ENCODE measurements at places on chromosomes 11 and 22.

GRCh38 chr22:49997251-49997599 is 15.3 kb downstream of the IL17REL start:
- DNase-seq: no peak

- no peak for DNase-seq
Measured at GRCh38 chr11:93585758-93586157, 42.6 kb upstream of the SMCO4 start.

- peak; percentile 18 for DNase-seq
Measured at GRCh38 chr11:128716661-128717210, 22.9 kb downstream of the FLI1 start.

DNA sequence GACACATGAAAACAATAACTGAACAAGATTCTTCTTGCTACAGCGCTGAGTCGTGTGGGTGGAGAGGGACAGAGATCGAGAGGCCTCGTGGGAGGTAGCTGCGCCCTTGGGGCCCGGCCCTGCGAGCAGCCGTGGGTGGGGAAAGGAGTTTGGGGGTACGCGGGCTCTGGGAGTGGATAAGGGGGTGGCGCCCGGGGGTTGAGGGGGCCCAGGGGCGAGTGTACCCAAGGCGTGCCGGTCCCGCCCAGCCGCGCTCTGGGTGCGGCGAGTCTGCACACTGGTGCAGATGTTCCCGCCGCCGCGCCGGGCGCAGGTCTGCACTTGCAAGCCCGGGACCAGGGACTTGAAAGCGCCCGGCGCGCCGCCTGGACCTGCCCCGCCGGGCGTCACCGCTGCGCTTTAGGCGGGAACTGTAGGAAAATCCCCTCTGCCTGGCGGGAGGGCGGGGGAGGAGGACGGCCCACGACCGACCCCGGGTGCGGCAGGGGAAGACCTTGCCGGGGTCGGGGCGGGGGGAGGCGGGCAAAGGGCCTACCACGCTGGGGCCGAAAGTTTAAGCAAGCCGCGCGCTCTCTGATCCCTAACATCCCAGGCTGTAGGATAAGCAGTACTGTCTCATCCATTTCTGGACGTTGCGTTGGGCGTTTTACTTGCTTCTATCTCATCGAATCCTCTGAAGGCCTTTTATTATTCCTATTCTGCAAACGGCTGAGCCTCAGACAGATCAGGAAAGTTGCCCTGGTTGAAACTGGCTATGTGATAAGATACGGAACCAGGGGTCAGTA is 1.4 kb upstream of the KREMEN1 start:
- DNase-seq: no peak

- no peak for DNase-seq
Measured at GRCh38 chr11:18769802-18770456, 21.7 kb downstream of the PTPN5 start.

GRCh38 chr11:13318498-13319295 is 41.1 kb downstream of the BMAL1 start:
- no peak for DNase-seq

DNA sequence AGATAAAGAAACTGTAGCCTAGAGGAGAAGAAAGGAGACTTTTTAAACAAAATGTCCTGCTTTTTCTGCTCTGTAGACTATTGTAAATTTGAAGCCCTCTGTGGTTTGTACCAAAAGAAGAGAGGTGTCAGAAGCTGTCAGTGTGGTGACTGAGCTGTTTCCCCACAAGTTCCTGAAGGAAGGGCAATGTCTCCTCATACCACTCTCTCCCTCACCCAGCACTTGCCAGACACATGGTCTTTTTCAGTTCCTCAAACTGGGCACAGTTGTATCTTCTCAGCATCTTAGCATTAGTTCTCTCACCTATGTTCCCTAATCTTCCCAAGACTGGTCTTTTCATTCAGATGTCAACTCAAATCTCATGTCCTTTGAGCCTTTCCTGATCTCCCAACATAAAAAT is 4.3 kb downstream of the BCO2 start:
- no peak for DNase-seq

DNA sequence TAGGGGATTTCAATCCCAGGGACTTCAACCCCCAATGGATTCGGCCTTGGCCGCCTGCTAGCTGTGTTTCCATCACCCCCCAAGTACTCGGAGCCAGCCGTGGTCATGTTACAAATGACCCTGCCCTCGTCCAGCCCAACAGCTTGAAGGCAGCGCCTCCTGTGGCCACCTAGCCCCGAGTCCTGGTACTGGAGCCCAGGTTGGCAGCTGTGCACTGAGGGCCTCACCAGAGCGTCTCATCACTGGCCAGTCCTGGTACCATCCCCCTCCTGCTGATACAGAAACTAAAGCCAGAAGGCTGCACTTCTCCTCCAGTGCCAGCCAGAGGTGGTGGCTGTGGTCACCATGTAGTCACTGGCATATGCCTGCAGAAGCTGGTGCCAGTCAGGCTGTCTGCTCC is 44.9 kb upstream of the FADD start:
- DNase-seq: no peak

- DNase-seq: no peak
Measured at GRCh38 chr11:117586392-117586791, 210.6 kb downstream of the DSCAML1 start.

- no peak for DNase-seq
Measured at GRCh38 chr22:48857202-48857805, 970.4 kb downstream of the BRD1 start.

GRCh38 chr11:130547761-130548490 is 99.5 kb downstream of the ADAMTS15 start:
- DNase-seq: no peak

- DNase-seq: no peak
Measured at GRCh38 chr11:37280200-37280599, 682.2 kb upstream of the RAG2 start.

GRCh38 chr11:61994981-61995380 is 27.5 kb upstream of the FTH1 start:
- no peak for DNase-seq

GRCh38 chr11:27471589-27472397 is 797 bp downstream of the LGR4 start:
- DNase-seq: peak; percentile 51

- no peak for DNase-seq
Measured at GRCh38 chr11:41713030-41713429, 253.6 kb upstream of the LRRC4C start.

GRCh38 chr11:8040261-8040920 is 40.6 kb upstream of the TUB start:
- no peak for DNase-seq

DNA sequence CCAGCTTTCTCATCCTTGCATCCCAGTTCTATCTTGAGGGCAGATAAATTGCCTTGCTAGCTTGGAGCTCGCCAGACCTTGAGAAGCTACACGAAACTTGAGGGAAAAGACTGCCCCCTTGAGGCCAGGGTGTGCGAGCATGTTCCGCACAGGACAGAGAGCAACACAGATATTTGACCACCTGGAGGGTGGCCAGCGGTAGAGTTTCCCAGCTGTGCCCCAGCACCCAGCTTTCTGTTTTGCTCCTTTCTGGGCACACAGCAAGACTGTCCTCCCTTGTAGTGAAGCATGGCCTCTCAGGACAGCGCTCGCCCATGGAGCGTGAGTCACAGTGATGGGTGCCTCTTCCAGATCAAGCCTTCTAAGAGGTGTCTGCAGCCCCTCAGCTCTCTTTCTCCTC is 23.5 kb downstream of the SPATA19 start:
- peak; percentile 87 for DNase-seq

- DNase-seq: no peak
Measured at GRCh38 chr11:15955595-15955994, 400.8 kb downstream of the SOX6 start.

DNA sequence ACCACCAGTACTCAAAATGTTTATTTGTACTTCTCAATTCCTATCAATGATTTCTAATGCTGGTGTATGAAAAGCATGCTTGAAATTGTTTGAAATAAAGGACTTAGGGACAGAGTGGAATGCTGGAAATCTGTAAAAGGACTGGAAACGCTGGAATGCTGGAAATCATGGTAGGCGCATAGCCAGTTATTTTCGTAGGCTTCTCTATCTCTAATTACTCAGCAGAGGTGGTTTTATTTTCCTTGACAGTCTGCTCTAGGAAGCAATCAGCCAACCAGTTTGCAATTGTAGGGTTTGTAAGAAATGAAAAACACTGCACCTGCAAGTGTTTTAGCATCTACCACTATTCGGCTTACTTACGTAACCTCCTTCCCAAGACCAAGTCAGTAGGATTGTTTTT is 788 bp downstream of the LIN7C start:
- DNase-seq: no peak

- no peak for DNase-seq
Measured at GRCh38 chr11:11757909-11758308, 83.9 kb upstream of the USP47 start.

DNA sequence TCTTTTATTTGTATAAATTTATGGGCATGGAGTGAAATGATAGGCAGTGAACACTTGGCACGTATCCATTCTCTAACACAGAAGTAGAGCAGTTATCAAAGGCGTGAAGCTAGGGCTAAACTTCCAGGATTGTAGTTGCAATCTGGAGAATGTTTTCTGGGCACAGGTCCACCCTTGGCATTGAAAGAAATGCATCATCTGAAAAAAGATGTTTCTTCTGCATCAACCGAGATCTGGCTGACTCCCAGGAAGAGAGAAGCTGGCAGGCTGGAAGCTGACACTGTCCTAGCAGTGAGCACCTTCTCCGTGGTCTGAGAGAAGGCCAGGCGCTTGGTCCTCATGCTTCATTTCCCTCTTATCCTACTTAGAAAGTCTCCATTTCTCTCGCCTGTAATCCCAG is 600.0 kb downstream of the BRD1 start:
- no peak for DNase-seq

- DNase-seq: no peak
Measured at GRCh38 chr11:111069066-111069465, 176.5 kb upstream of the POU2AF2 start.

- no peak for DNase-seq
Measured at GRCh38 chr11:83409891-83410290, 123.7 kb upstream of the CCDC90B start.

- no peak for DNase-seq
Measured at GRCh38 chr22:28630177-28630574, 49.5 kb downstream of the TTC28 start.

Measured in NCI-H2081 (cell line).